Cardiac muscle cell (in vitro differentiated cells and primary cell): ENCODE measurements at places on chromosomes 1 and 21.
A peak's percentile ranks its signal among the peaks of the same experiment; 100 is the strongest.

GRCh38 chr21:38712071-38712470, 93.7 kb upstream of the ETS2 start:
- peak; percentile 48 for DNase-seq

GRCh38 chr1:31318146-31318545, 21.3 kb downstream of the ZCCHC17 start:
- no peak for DNase-seq

GRCh38 chr1:246182149-246182851, 324.8 kb downstream of the SMYD3 start:
- no peak for DNase-seq

- DNase-seq = no peak
Measured at GRCh38 chr1:241332987-241333386, 24.0 kb downstream of the RGS7 start.

- DNase-seq = no peak
Measured at GRCh38 chr1:10830961-10831668, 34.7 kb upstream of the CASZ1 start.

GRCh38 chr1:26125382-26125781, 13.8 kb downstream of the PDIK1L start:
- DNase-seq = no peak

- DNase-seq = peak; percentile 64
Measured at GRCh38 chr1:41122851-41123518, 101.5 kb upstream of the SLFNL1 start.

DNA sequence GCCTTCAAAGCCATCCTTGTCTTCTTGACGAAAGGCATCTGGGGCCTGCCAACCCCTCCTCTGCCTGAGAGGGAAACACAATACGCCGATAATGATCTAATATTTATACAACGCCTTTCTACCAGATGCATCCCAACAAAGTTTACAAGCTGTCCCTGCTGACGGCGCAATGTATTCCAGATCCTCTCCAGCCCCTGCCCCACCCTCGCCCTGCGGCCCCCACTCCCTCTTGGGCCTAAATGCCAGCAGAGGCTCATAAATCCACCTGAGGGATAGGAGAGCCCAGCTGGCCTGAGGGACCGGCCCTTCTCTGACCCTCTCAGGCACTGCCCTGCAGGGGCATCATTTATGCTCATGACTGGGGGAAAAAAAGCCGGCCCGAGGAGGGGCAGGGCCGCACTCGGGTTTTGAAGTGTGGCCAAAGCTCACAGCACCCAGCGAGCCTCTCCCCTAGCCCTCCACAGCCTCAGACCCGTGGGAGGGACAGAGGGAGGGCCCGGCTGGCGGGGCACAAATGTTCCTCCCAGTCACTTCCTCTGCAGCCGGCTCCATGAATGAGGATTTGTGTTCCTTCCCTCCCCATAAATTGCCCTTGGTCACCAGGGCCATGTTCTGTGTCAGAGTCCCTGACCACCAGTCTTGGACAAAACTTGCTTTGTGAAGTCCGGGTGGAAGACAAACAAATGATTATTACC, 140.3 kb downstream of the FOXD2 start:
- no peak for DNase-seq

- no peak for DNase-seq
Measured at GRCh38 chr21:34219334-34220060, 144.3 kb upstream of the KCNE2 start.

- no peak for DNase-seq
Measured at GRCh38 chr1:94079989-94080388, 41.0 kb downstream of the ABCA4 start.

GRCh38 chr1:212482637-212483441, 50.1 kb downstream of the NENF start:
- DNase-seq = no peak

DNA sequence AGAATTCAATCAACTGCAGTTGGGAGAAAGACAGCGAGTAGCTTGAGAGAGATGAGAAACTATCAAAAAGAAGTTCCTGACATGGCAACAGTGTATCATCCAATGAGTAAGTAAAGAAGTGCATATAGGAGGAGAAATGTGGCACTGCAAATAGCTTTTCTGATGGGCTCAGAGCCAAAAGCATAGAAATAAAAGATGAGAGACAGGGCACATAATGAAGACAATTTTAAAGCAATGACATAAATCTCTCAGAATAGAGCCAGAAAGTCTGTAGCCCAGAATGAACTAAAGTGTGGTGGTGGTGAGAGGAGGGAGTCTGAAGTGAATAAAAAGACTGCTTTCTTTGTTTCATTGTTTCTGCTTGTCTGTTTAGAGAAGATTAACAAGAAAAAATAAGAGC, 34.3 kb downstream of the TNFSF18 start:
- no peak for DNase-seq

- no peak for DNase-seq
Measured at GRCh38 chr1:101065575-101065974, 40.0 kb upstream of the DPH5 start.

GRCh38 chr21:42279341-42279871, 35.8 kb downstream of the TFF3 start:
- DNase-seq = no peak

- DNase-seq = peak; percentile 72
Measured at GRCh38 chr21:26732432-26733221, 112.6 kb downstream of the ADAMTS1 start.

DNA sequence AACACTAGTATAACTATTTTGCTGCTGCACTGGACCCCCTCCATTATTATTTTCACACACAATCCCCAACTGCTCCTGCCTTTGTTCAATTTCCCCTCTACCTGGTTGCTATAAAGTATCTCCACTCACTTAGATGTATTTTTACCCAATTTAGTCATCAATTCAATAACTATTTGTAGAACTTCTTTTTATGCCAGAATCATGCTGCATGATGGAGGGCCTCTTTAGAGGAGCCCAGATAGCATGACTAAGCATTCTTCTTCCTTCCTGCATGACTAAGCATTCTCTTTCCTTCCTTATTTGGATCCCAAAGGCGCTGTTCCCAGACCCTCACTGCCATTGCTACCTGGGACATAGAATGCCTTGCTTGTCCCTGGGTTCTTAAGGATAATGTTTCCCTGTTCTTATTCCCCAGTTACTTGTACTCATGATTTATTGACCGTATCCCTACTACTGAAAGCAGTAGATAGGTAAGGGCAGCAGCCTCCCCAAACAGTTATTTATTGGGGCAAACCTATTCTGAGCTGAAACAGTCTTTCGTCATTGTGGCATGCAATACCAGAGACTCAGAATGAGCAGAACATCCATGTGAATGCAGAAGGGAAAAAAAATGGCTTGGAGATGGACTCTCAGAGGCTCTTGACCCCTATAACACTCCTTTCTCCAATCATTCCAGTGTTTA, 89.3 kb upstream of the AKT3 start:
- no peak for DNase-seq

DNA sequence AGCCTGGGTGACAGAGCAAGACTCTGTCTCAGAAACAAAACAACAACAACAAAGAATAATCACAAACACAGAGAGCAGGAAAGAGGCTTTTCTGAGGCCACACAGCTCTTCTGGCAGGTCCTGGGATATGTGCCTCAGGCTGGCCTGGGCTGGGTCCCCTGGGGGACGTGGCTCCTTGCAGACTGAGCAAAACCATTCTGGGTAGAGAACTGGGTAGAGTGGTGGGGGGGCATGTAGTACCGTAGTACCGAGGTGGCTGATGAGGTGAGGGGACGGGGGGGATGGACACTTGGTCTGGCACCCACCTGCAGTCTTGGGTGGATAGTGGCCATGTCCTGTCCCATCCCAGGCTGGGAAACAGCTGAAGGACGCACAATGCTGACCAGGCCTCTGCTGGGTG, 6.0 kb downstream of the TMEM82 start:
- no peak for DNase-seq

- DNase-seq = no peak
Measured at GRCh38 chr21:42864815-42865775, 14.2 kb downstream of the WDR4 start.

DNA sequence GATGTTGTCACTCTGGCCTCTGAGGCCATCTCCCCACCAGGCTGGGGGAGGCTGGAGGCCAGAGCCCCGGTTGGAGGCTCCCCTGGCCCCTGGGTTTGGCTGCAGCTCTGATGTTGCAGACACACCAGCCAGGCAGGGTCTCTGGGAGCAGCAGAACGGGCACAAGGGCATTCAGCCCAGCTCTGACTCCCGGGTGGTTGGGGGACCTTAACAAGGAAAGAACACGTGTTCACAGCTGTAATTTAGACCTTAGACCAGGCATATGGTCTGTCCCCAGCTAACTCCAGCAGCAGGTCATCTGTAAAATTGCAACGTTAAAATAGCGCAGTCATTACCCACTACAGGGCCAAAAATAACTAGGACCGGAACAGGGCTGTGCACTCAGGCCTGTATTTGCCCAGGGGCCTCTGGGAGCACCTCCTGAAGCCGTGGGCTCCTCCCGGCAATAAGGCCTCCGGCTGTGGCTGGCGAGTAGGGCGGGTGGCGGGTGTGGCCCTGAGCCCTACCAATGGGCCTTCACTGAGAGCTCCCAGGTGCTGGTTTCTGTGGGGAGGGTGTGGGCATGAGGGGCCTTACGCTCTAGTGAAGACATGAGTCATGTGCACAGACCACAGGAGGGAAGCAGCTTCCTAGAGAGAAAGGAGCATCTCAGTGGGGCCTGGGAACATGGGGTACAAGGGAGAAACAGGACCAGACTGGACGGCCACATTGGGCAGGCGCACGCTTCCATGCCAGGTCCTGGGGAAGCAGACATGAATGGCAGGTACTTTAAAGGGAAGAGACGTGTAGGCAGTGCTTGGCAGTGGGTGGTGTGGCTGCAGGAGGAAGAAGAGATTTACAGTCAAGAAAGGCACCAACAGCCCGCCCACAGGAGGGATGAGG, 6.1 kb downstream of the LDLRAP1 start:
- DNase-seq = no peak

GRCh38 chr1:27099135-27099586, 55.8 kb downstream of the SLC9A1 start:
- DNase-seq = peak; percentile 80

- DNase-seq = no peak
Measured at GRCh38 chr1:109977225-109977624, 7.3 kb upstream of the AHCYL1 start.

GRCh38 chr1:49111931-49112330, 335.2 kb upstream of the BEND5 start:
- no peak for DNase-seq

DNA sequence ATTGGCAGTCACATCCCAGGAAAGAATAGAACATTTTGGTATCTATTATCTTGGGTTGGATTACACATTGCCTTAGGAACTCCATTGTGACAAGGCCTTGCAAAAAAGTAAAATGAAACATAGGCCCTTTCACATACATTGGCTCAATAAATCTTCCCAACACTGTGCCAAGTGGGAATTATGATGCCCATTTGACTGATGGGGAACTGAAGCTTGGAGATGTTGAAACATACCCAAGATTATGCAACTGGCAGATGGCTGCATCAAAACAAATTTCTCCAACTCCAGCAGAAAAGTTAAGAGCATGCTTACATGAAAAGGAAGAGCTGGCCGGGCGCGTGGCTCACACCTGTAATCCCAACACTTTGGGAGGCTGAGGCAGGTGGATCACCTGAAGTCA, 26.9 kb downstream of the PLEKHO1 start:
- no peak for DNase-seq

DNA sequence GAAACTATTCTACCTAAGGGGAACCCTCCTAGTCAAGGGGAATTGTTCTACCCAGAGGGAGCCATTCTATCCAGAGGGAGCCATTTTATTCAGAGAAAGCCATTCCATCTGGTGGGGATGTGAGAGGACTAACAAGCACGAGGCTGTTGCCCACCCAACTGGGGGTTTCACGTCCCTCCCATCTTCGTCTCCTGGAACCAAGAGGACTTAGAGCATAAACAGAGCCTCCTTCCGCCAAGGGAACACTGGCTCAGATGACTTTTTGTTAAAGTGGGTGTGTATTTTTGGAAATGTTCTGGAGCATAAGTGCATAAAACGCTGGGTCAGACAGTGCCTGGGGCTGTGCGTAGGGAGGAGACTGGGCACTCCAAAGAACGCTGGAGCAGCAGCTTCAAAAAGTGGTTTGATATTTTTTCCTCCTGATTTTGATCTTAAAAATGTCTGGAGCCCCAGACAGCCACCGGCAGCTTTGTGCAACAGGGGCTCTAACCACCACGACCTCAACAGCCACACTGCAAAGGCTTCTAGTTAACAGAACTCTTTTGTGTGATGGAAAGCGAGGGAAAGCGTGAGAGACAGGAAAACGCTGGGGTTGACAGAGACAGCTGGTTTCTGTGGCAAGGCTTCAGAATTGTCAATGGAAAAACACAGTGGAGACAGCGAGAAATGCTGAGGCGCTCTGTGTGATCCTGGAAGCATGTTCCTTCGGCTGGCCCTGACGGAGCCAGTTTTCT, 363.6 kb upstream of the CAMK1G start:
- DNase-seq = no peak

GRCh38 chr1:241994171-241994570, 4.7 kb downstream of the MAP1LC3C start:
- no peak for DNase-seq

DNA sequence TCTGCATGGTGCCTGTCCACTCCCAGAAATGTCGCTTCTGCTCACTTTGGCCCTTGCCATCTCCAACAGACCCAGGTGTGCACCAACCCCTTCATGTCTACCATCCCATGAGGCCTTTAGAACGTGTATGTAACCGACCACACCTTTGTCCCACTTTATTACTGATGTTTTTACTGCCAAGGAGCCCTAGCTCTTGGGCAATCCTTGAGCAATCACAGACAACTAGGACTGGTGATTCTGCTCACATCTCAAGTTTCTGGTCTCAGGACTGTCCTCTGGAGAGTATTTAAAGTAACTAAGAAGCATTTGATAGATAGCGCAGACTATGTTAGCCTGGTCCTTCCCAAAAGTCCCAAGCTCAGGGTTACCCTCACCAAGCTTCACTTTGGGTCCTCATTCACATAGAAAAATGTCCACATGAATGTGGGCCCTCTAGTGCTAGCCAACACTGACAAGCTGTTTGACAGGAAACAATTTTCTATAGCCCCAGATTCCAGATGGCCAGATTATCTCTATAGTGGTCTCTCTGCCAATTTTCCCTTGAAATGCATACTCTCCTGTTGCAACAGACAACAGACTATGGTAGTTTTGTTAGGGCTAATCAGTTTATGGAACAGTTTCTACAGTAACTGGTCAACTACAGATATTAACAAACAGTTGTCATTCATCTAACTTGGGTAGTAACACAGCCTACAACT, 6.9 kb upstream of the TMEM81 start:
- DNase-seq = peak; percentile 74

- DNase-seq = no peak
Measured at GRCh38 chr1:166470014-166470413, 303.2 kb upstream of the FAM78B start.

- DNase-seq = no peak
Measured at GRCh38 chr1:212926372-212926771, 24.0 kb upstream of the VASH2 start.
